ENCODE measurements at places on chromosomes 11 and 22. TPM values are rescaled to one million over a fixed set of nuclear protein-coding genes. Genes with fewer than 3 reads are reported as not detected.

- DNase-seq: no peak
Observed at GRCh38 chr11:96134602-96135001, 208.4 kb downstream of the MAML2 start.

GRCh38 chr11:1404461-1405185 is 14.9 kb downstream of the BRSK2 start:
- DNase-seq: no peak

GRCh38 chr22:42717197-42717928 is 3.3 kb downstream of the A4GALT start:
- DNase-seq: peak; percentile 72

DNA sequence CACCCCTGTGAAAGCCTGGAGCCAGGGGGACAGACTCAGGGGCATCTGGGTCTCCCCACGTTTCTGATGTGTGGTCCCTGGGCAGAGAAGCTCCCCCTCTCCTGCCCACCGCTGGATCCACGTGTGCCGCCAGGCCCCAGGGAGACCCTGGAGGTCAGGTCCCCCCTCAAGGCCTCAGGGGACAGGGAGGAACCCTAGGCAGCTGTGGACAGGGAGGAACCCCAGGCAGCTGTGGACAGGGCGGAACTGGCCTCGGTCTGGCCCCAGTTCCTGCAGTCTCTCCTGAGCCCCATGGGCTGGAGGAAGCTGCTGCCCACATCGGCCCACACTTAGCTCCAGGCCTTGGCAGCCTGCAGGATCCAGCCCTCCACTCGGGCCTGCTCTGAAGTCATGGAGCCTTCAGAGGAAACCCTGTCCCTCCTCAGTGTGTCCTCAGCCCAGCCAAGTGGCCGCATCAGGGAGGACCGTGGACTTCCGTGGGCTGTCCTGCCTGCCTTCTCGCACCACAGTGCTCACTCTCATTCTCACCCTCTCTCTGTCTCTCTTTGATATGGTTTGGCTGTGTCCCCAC is 127.7 kb downstream of the BRD1 start:
- DNase-seq: no peak

GRCh38 chr11:130614591-130614990 is 166.1 kb downstream of the ADAMTS15 start:
- DNase-seq: no peak

DNA sequence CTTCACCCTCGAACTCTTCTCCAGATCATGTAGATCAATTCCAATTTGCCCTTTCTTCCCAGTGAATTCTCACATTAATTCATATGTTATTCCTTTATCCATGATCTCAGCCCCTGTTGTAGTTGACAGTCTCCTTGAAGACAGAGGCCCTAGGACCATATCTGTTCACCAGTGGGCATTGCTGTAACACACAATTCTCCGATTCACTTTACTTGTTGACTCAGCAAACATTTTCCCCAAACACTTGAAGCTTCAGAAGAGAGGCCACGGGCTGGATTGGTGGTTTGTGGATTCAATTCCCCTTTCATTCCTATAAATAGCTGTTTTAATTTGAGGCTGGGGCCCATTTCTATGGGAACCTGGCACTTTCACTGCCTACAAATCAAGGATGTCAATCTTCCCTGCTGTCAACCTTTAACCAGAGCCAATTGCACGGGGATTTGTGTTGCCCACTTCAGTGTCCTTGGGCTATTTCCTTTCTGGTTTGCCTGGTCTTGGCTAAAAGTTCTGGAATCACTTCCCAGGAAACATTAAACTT is 393.0 kb upstream of the KIRREL3 start:
- no peak for DNase-seq

DNA sequence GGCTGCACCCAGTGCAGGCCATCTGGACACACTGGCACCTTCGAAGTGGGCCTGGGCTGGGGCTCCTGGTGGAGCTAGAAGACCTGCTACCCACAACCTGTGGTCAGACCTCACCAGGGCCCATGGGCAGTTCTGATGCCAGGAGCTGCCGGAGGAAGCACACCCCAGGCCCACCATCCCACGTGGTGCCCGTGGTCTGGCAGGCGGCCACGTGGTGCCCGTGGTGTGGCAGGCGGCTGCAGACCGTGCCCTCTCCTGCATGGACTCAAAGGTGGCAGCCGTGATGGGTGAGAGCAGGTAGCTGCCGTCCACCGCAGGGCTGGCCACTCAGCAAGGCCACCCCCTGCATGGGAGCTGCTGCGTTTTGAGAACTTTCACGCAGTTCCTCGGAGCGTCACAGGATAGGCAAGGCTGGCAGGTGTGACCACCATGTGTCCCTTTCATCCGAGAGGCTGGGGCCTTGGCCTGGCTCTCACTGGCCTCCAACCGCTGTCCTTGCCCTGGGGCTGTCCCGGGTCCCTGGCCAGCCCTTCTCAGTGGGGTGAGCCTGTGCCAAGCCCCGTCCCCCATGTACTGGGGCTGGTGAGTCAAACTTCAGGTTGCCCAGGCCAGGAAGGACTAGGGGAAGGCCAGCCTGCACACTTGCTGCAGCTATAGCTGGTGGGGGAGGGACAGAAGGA is 3.9 kb upstream of the IL17REL start:
- DNase-seq: no peak

DNA sequence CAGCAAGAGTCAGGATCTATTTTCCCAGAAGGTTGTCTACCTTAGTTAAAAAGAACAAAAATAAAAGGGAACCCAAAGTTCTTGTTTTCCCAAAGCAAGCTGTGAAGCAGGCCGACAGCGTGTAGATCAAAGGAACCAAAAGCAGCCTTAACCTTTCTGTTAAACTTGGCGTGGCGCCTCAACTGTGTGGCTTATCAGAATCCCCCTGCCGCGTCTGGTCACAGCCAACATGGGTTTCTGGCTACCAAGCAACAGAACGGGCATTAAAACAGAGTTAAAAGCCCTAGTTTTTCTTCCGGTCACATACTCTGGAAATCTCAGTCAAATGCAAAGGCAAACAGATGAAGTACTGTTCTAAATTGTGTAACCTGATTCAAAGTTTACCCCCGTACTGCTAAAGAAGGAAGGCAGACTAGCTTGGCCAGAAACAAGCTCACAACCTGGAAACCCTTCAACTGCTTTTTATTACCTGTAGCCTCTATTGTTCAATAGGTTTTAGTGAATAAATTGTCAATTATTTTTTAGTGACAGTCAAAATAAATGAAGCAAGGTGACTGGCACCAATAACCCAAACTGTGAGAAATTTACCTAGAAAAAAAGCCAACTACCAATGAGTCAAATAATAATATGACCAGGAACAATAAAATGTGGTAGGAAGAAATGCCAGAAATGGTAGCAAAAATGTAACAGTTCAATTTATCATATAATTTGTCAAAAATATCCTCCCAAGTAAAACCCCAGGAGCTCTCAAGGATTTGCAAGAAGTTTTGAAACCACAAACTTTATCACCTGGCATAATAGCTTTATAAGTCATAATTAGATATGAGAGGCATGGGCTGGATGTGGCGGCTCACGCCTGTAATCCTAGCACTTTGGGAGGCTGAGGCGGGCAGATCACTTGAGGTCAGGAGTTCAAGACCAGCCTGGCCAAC is 21.4 kb downstream of the CHKA start:
- peak; percentile 62 for DNase-seq

- DNase-seq: no peak
Observed at GRCh38 chr11:81819462-81819861, 914.2 kb downstream of the FAM181B start.

The GAB4 gene
- total RNA-seq: not detected

The APOA5 gene
- total RNA-seq: not detected
